Stimulated activated CD8-positive, alpha-beta memory T cell treated with anti-CD3 and anti-CD28 coated beads, Interleukin-12 subunit alpha, Interleukin-12 subunit beta, amount 100 ng/mL, for 4 hours (primary cell): ENCODE measurements at places on chromosomes 13 and 19.

DNA sequence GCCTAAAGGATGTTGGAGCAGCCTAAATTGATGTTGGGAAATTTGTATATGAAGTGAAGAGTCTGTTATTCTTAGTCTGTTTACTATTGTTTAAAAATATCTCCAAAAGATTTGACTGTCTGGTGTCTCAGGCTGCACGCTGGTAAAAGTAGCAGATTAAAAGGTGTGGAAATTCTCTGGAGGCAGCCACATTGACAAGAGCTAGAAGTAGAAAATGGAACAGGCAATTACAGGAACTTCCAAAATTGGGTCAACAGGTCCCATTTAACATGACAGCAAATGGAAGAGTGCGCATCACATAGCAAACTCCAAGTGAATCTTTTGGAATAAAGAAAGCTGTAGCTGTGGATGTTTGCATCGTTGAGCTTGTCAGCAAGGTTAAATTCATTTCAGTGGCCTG lies 138.3 kb downstream of the MTUS2 start:
- no peak for DNase-seq

DNA sequence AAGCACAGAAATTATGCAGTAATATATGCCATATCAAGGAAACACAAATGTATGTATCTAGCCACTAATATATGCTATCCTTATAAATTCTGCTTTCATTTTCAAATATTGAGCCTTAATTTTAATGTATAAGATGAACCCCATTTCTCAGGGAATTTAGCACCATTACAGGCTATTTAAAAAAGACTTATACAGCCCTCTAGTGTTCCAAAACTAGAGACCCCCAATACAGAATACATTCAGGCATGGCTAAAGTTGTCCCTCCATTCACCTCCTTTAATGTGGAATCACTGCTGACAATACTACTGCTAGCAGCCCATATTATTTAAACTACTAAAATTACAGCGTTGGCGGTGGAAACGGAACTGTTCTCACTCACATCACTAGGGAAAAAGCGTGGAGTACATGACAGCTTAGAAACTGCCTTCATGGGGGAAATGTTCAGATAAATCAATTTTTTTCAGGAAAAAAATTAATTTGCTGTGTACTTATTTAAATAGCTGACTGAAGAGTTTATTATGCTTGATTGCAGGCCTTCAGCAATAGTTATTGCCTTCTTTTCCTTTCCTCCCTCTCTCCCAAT lies 541.0 kb downstream of the PCDH9 start:
- DNase-seq: no peak

DNA sequence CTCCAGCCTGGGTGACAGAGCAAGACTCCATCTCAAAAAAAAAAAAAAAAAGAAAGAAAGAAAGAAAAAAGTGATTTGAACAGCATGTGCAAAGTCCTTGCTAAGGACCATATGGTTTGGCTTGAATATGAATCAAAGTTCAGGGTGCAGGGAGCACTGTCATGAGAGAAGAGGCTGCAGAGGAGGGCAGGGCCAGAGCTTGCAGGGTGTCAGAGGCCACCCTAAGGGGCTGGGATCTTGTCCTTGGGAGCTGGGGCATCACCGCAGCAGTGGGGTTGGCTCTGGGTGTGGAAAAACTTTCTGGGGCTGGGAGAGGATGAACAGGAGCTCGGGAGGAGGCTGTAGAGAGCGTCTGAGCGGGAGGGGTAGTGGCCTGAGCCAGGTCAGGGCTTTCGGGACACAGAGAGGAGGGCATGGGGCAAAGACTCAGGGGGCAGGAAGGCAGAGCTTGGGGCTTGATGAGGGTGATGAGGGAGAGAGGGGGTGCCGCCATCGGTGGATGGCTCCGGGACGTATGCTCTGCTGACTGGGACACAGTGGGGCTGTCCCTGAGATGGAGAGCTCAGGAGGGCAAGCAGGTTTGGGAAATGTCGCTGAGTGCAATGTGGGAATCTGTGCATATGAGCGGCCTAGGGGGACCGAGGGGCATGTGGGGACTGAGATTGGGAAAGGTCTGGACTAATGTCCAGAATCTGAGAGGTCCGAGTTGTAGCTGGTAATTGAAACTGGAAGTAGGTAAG lies 3.0 kb downstream of the TRPM4 start:
- DNase-seq: no peak

- DNase-seq: no peak
Observed at GRCh38 chr13:42794577-42795275, 13.3 kb downstream of the FAM216B start.

DNA sequence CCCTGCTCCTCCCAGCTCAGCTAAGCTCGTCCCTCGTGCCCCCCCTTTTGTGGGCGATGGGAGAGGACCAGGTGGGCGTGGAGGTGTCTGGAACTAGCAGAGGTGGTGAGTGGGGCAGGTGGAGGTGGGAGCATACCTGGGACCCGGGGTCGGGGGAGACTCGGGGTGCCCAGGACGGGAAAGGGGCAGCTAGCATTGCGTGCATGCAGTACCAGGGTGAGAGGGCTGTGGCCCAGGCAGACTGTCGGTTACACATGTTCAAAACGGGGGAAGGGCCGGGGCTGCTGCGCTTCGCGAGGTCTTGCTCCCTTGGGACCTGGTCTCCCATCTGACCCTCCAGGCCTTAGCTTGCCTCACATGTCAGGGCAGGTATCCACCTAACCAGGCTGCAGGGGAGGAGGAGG lies 9.1 kb downstream of the TLE5 start:
- no peak for DNase-seq

DNA sequence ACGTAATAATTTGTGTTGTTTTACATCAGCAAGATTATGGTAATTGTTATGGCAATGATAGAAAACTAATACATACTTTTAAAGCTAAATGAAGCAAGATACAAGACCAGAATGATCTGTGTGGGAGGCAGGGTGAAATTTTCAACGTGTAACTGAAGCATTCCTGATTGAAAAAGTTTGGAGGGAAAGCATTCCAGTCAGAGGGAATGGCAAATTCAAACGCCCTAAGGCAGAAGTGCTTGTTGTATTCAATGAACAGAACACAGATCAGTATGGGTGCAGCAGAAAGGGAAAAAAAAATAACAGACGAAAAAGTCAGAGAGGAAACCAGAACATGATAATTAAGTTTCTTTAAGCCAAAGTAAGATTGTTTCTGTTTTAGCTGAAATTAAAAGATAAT lies 928.5 kb upstream of the SLITRK1 start:
- DNase-seq: no peak

GRCh38 chr13:40194224-40194806 lies 472.1 kb downstream of the FOXO1 start:
- DNase-seq: no peak

DNA sequence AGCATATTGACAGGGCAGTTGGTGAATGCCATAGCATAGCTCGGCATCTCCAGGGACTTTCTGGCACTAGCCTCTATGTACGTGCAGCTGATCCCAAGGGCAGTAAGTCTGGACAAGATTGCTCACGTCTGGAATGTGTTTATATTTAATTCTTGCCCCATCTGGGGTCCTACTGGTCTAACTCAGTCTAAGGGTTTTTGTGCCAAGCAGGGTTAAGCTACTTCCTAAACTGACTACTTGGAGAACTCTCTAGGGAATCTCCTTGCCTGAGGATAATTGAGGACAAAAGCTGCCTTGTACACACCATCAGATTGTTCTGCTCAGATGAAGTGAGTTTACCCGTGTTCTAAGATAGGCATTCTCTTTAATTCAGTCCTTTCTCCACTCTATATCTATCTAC lies 358.1 kb downstream of the MYO16 start:
- no peak for DNase-seq

DNA sequence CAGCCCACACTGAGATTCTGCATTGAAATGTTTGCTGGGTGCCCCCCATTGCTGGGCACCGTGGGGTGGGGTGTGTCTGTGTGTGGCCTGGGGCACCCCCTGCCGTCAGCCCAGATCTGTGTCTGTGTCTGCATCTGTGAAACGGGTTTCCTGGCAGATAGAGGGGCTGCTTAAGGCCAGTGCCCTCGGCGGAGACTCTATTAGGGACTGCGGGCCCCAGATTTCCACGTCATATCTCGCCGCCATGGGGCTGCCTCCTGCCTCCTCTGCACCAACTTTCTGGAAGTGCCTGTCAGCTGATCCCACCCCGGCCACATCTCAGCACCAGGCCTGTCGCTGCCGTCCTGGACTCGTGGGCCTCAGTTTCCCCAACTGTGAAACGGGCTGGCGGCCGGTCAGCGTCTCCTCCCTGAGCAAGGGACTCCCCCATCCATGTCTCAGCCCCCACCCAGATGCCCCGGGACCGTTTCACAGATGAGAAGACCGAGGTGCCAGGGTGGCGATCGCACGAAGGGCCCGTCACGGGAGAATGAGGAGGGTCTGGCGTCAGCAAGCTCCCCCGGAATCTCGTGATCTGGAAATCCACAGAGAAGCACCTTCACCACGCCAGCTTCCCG lies 21.4 kb downstream of the ARID3A start:
- DNase-seq: no peak

DNA sequence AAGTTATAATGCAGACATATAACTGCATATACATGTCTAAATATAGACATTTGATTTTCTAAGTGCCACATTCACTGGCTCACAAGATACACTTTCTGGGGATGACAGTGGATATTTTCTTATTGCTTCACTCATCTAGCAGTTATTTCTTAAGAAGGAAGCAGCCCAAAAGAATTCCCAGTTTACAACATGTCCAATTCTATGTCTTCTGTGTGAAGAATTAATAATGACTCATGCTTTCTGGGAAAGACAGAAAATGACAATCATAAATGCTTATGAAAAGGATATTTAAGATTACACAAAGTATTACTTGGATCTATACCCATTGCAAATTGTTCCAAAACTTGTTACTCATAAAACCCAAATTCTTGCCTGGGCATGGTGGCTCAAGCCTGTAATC lies 543.4 kb downstream of the SUCLA2 start:
- no peak for DNase-seq

DNA sequence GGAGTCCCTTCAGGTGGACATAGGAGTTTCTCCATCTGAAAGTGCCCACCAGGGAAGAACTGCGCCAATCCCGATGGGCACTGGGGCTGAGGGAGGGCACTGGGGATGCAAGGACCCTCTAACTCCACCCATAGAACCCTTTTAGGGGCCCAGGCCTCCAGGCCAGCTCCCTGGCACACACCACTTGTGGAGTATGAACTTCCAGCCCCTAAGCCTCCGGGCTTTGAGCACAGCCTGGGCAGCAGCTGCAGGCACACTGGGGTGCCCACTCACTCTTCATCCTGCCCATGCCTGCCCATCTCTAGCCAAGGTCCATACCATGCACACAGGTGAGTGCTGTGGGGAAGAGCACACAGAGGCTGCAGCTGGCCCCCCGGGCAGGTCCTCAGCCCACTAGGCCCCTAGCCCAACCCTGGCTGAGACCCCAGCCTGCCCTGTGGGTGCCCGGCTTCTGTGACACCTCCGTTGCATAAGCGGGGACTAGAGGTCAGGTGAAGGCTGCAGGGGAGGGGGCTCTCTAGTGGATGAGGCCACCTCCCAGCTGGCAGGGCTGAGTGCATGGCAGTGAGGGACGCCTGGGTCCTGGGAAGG lies 14.6 kb upstream of the SLC7A10 start:
- no peak for DNase-seq

DNA sequence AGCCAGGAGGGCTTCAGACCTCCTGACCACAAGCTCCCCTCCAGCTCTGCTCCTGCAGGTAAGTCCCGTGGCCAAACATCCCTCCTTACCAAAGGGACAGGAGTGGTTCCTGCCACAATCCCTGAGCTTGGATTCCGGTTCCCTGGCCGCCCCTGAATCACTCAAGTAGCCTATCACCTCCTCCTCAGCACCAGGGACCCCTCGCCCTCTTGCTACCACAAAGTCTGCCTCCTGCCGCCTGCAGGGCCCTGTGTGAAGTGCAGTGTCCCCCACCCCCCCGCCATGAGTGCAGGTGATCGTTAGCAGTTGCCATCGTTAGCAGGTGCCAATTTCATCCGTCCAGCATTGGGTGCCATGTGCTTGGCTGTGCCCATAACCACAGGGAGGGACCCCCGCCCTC lies 40.8 kb upstream of the RANBP3 start:
- DNase-seq: no peak

- DNase-seq: no peak
Observed at GRCh38 chr13:46171217-46171616, 10.8 kb downstream of the LCP1 start.

GRCh38 chr13:112983428-112984196 lies 14.6 kb downstream of the MCF2L start:
- DNase-seq: no peak

DNA sequence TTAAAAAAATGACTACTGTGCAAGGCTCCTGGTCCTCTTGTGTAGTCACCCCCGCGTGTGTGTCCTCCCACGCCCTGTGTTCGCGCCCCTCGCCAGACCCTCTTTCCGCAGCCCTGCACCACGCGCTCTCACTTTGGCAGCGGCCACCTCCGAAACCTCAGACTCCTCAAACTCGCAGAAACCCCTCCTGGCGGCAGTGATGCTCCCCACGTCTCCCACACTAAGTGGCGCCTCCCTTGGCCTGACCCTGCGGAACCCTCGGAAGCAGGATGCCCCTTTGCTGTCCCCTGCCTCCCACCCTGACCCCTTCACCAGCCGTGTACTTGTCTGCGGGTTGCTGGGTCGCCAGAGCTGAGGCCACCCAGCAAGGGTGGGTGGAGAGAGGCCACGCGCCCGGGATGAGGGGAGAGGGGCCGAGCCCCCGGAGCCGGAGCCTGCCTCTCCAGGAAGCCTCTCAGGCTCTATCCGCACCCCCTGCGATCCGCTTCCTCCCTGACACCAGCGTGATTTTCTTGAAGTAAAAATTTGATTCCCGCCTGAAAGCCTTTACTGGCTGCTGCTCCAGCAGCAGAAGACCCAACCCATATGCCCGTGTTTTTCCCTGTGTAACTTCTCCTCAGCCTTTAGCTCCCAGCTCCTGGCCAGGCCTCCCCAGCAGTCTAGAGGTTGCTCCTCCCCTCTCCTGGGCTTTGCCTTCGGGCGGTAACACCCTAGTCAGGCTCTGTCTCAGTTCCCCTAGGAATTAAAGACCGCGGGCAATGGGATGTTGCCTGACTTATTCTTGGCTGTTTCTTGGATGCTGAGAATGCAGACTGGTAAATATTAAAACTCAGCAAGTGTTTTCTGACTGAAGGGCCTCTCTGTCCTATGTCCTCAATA lies 55.2 kb downstream of the MIPEP start:
- no peak for DNase-seq

DNA sequence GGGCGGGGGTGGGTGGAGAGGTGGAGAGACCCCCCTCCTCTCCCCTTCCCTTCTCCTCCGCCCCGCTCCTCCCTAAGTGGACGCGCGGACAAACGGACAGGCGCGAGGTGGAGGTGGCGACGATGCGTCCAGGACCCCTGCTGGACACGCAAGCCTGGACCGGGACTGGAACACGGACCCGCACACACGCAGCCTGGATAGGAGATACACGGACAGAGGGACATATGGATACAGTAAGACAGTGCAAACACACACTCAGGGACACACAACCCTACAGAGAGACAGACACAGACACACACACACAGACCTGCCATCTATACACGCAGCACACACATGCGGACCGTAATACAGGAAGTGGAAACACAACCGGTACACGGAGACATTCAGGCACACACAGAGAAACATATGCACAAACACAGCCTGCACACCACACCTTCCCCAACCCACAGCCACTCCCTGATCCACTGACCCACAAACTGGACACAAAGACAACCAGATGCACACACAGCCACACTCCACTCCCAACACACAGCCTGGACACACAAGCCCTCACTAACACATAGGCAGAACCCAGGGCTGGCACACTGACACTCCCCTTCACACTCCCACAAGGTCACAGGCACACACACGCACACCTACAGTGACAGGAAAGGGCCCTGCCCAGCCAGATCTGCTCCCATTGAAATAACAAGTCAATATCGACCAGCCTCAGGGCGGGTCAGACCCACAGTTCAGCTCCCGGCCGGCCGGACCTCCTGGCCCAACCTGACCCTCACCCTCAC lies 696 bp upstream of the ERFL start:
- DNase-seq: no peak

- no peak for DNase-seq
Observed at GRCh38 chr13:46553521-46553885, 533 bp downstream of the LRCH1 start.
